ENCODE measurements at places on chromosomes 7 and 10.

DNA sequence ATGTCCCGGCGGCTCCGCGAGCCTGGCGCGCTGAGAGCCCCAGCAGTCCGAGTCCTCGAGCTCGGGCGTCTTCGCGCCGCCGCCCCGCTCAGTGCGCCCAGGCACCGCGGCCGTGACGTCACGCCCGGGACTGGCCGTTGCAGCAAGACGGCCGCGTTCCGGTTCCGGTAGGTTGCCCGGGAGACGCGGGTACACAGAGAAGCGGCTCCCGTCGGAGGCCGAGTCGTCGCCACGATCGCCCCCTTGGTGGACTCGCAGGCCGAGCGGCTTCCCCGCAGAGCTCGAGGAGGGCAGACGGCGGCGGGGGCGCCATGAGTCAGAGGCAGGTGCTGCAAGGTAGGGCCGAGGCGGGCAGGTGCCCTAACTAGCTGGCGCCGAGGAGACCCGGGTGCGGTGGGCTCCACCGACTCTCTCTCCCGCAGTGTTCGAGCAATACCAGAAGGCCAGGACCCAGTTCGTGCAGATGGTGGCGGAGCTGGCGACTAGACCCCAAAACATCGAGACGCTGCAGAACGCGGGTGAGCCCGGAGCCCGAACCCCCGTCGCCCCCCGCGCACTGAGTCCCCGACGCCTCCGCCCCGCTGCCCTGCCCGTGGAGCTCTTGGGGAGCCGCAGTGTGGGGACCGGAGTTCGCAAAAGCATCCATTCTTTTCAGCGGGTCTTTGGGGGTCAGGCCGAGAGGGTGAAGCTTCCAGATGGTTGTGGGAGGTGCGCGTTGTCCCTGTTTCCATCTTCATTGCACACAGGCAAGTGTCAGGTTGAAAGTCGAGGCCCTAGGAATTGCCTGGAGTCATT lies at the start of gene SPAG6:
Gene SPAG6, plus strand, starts transcription at position 196 of the 795 bp plus-strand sequence. Its CDS starts 116 bp downstream, at position 312.
- peak; percentile 47 for DNase-seq

GRCh38 chr10:49830016-49830415 lies 67.9 kb upstream of the OGDHL start:
- no peak for DNase-seq

GRCh38 chr7:96135241-96135640 lies 186.7 kb downstream of the SLC25A13 start:
- no peak for DNase-seq

- no peak for DNase-seq
These were observed 258.4 kb downstream of the PLXNA4 start for GRCh38 chr7:132317701-132318351.

DNA sequence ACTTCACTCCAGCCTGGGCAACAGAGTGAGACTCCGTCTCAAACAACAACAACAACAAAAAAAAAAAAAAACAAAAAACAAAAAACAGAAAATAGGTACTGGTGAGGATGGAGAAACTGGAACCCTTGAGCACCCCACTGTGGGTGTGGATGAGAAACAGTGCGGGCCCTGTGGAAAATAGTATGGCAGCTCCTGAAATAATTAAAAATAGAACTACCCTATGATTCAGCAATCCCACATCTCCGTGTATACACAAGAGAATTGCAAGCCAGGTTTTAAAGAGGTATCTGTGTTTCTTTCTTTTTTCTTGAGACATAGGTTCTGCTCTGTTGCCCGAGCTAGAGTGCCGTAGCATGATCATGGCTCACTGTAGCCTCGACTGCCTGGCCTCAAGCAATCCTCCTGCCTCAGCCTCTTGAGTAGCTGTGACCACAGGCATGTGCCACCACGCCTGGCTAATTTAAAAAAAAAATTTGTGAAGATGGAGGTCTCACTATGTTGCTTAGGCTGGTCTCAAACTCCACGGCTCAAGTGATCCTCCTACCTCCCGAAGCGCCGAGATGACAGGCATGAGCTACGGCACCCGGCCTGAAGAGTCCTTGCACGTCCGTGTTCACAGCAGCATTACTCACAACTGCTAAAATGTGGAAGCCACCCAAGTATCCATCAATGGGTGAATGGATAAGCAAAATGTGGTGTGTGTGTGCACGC lies 39.5 kb downstream of the EBF3 start:
- DNase-seq, result no peak

DNA sequence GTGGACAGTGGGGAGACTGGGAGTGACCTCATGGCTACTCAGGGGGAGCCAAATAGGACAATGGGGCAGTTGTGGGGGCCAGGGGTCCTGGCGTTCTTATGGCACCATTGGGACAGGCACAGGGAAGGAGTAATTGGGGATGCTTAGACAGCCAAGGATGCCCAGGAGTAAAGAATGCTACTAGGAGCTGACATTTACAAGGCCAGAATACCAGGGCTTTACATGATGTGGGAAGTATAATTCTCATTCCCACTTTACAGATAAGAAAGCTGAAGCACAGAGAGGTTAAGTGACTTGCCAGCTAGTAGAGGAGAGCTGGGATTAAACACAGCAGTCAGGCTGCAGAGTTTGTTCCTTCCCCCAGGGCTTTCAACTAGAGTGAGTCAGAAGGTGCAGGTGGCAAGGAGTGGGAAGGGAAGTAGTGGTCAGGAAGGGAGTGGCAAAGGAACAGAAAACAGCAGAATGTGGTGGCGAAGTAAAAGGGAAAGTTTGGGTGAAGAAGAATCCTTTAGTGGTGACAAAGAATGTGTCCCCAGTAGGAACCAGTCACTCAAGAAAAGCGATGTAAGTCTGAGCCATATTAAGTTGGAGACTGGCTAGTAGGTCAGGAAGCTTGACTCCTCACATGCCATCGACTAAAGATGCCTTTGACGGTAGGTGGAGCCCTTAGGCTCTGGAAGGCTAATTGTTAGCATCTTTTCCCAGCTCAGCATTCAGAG lies 32.8 kb downstream of the CPVL start:
- DNase-seq, result no peak

- no peak for DNase-seq
These were observed 71.5 kb downstream of the IDE start for GRCh38 chr10:92502296-92502808.

DNA sequence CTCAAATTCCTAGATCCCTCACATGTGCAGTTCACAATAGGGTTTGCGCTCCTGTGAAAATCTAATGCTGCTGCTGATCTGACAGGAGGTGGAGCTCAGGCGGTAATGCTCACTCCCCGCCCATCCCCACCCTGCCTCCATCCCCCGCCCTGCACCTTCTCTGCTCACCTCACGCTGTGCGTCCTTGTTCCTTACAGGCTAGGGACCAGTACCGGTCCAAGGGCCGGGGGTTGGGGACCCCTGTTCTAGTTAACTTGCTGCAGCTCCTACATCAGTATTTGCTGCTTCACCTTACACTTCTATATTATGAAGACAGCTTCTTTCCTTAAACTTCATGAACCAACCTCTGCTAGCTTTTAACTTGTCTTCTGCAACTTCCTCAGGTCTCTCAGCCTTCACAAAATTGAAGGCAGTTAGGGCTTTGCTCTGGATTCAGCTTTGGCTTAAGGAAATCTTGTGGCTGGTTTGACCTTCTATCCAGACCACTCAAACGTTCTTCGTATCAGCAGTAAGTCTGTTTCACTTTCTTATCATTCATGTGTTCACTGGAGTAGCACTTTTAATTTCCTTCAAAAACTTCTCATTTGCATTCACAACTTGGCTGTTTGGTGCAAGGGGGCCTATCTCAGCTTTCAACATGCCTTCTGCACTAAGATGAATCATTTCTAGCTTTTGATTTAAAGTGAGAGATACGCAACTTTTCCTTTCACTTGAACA lies 1.7 kb upstream of the TNKS2 start:
- no peak for DNase-seq
